T follicular helper cell (primary cell): ENCODE measurements at places on chromosomes 6 and 20.

GRCh38 chr6:64301307-64302236 lies 666.0 kb downstream of the PHF3 start:
- DNase-seq, result no peak

- DNase-seq, result no peak
Measured at GRCh38 chr6:82980086-82980485, 85.6 kb downstream of the UBE3D start.

DNA sequence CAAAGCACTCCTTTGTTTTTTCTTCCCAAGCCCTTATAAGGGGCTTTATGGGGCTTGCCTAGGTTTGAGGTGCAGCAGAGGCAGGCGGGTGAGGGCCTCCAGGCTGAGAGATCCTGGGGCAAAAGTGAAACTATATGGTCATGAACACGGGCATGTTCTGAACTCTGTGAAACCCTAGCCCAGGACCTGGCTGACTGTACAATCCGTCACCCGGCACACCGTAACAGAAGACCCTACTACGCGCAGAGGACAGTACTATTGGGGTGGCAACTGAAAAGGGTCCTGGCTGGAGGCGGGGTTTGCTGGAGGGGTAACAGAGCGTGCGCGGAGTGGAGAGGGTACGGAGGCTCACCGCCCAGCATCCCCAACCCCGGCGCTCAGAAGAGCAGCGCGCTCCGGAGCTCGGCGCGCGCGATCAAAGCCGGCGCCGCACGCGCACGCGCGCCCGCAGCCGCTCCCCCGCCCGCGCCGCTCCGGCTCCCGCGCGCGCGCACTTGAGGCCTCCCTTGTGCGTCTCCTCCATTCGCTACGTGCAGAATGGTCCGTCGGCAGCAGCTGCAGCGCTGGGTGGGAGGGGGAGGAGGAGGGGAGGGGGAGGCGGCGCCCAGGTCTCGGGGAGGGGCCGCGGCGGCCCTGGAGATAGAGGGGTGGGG lies 54.2 kb downstream of the MRPL14 start:
- DNase-seq, result peak; percentile 64

DNA sequence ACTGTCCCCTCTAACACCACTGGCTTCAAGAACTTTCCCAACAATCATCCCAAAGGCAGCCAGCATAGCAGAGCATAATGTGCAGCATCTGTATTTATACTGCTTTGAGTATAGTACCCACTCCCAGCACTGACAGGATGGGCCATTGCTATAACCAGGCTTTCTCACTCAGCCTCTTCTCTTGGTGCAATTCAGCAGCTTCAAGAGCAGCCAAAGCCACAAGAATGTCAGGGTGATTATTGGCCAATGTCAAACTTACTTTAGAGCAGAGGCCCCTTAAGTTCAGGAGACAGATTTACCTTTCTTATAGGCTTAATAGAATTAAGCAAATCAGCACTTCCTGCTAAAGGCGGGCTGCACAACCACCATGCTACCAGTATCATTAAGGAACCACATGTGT lies 232.4 kb upstream of the RSPO3 start:
- no peak for DNase-seq

DNA sequence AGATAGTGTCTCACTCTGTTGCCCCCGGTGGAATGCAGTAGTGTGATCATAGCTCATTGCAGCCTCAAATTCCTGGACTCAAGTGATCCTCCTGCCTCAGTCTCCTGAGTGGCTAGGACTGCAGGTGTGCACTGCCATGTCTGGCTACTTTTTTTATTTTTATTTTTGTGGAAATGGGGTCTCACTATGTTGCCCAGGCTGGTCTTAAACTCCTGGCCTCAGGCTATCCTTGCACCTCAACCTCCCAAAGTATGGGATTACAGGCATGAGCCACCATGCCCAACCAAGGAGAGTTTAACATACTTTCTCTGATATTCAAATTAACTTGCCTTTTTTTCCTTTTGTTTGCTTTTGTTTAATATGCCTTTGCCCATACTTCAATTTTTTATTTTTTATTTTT lies 10.4 kb upstream of the ACTR5 start:
- no peak for DNase-seq

DNA sequence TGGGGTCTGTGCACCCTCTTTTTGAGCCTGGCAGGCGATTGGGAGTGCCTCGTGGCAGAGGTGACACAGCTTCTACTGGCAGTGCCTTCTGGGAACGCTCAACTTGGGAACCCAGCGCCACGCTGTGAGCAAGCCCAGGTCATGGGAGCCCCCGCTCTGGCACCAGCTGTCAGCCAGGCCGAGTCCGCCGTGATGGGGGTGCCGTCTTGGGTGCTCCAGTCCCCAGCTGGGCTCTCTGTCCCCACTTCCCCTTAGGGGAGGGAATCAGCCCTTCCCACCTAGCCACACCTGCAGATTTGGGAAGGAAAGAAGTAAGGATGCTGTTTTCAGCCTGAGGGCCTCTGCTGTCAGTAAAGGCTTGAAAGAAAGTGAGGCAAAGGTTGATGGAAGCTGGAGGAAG lies 31.0 kb upstream of the NTSR1 start:
- no peak for DNase-seq

- DNase-seq, result no peak
Measured at GRCh38 chr6:45432977-45433376, 55.2 kb upstream of the SUPT3H start.

DNA sequence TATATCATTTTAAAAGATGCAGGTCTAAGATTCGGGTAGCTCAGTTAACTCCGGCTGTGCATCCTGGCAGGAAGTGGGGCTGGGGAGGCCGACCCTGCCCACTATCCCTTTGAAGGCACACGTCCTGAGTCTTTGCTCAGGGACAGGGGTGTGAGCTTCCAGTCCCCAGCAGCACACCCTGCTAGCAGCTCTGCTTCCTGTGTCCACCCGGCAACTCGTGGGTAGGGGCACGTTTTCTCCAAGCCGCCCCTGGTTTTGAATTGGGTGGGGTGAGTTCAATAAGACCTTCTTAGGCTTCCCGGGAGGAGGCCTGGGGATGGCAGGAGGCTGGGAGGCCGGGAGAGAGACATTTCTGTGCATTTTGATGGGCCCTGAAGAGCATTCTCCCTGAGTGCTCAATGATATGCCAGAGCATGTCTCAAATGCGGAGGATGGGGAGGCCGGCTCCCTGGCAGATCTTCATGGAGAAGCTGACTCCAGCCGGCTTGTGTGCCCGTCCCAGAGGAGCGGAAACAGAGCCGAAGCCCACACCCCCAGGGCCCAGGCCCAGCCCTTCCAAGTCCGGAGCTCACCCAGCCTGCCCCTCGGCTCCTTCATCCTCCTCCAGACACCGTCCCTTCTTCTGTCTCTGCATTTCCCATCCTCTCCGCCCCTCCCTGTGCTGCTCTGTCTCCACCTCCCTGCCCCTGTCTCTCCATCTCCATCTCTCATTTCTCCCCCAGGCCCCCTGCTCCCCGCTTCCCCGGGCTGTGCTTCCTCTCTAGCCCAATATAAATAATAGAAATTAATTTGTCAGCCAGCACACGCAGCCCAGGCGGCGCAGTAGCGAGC lies 36.3 kb upstream of the ZFAND3 start:
- DNase-seq, result no peak

DNA sequence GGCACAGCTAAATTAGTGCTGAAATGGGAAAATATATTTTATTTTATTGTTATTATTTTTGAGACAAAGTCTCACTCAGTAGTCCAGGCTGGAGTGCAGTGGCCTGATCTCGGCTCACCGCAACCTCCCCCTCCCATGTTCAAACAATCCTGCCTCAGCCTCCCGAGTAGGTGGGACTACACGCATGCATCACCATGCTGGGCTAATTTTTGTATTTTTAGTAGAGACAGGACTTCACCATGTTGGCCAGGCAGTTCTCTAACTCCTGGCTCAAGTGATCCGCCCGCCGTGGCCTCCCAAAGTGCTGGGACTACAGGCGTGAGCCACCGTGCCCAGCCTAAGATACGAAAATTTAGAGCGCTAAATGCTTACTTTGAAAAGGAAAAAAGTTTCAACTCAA lies 4.8 kb downstream of the RAB23 start:
- DNase-seq, result no peak

DNA sequence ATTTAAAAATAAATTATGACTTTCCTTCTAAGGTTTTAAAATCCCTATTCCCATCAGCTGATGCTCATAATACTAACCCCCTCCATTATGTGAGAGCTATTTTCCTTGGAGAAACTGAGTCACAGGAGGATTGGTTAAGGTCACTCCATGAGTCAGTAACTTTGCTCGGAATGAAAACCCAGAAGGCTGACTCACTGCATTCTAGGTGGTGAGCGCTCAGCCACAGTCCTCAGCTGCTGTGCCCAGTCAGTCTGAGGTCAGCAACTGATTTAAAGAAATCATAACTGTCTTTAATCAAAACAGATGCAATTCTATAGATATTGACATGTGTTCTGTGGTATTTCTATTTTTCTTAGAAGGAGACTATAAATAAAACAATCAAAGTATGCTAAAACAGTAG lies 359.2 kb downstream of the GJA1 start:
- DNase-seq, result no peak

GRCh38 chr6:45613656-45614055 lies 235.9 kb upstream of the SUPT3H start:
- no peak for DNase-seq

DNA sequence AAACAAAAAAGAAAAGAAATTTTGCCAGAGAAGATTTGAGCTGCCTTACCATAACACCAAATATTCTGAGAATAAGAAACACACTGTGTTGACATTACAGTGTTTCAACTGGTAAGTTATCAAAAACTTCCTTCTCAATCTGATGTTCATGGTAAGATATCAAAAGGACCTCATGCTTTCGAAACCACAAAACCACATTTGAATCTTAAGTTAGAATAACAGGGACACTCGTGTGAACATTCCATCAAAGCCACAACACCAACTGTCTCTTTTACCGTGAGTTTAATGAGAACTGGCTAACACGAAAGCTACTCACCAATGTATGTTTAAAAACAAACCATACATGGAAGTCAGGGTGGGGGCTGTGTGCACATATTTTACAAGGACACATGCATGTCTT lies 73.0 kb upstream of the OPRM1 start:
- DNase-seq, result no peak

- no peak for DNase-seq
Measured at GRCh38 chr6:12160326-12160725, 129.8 kb upstream of the EDN1 start.

DNA sequence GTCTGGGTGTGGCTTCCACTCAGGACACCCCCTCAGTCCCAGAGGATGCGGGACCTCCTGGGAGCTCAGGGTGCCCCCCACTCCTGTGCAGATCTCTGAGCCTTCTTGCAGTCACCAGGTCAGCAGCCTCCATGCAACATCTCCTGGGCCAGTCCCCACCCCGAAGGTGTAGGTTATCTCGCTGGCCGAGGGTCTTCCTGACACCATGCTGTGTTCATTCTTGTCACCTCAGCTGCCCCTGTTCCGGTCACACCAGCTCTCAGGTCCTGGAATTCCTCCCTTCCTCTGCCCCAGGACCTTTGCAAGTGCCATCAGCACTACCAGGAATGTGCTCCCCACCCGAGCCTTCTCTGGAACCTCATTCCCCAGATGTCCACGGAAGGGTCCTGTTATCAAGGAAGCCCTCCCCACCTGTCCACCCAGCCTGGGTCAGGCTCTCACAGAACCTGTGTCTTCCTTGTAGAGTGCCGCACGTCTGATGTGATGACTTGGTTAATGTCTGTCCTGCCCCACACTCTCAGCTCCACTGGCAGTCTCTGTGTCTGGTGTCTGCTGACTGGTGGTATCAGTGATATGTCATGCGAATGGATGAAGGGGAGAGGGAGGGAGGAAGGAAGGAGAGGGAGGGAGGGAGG lies 329.6 kb downstream of the TAF4 start:
- no peak for DNase-seq

- DNase-seq, result no peak
Measured at GRCh38 chr20:10356628-10357027, 77.4 kb downstream of the MKKS start.

DNA sequence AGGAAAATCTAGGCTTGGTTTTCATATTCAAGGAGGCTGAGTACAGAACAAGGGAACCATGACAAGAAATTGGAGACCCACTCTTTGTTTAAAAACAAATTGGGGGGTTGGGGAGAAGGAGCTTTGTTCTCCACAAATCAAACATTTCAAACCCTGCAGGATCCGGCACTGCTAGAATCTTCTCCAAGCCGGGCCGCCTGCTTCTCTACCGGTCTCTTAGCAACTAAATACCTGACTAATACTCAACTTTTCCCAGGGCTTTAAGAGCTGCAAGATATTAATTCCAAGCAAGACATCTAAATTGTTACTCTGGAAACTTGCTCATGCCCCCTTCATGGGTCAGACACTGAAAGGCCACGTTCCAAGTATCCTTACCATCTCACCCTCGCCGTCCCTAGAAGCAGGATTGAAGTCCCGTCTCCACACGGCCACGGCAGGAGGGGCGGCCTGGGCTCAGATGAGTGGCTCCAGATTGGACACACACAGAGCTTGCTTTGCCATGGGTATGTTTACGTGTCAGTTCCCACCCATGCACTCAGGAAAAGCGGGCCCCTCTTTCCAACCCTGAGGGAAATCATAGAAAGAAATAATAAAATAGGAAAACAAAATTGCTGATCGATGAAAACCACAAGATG lies 126.4 kb upstream of the CDH4 start:
- no peak for DNase-seq

DNA sequence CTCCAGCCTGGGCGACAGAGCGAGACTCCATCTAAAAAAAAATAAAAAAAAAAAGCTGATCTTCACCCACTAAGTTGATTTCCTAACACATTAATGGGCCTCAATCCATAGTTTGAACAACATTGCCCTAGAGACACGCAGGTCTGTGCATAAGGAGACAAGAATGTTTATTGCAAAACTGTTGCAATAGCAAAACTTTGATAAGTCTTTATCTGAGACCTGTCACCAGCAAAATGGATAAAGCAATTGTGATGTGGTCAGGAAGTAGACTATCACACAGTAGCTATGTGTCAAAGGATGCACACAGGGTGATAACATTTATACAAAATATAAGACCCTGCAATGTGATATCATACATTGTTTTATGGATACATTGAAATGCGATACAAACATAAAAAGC lies 4.2 kb upstream of the ITPR3 start:
- no peak for DNase-seq

DNA sequence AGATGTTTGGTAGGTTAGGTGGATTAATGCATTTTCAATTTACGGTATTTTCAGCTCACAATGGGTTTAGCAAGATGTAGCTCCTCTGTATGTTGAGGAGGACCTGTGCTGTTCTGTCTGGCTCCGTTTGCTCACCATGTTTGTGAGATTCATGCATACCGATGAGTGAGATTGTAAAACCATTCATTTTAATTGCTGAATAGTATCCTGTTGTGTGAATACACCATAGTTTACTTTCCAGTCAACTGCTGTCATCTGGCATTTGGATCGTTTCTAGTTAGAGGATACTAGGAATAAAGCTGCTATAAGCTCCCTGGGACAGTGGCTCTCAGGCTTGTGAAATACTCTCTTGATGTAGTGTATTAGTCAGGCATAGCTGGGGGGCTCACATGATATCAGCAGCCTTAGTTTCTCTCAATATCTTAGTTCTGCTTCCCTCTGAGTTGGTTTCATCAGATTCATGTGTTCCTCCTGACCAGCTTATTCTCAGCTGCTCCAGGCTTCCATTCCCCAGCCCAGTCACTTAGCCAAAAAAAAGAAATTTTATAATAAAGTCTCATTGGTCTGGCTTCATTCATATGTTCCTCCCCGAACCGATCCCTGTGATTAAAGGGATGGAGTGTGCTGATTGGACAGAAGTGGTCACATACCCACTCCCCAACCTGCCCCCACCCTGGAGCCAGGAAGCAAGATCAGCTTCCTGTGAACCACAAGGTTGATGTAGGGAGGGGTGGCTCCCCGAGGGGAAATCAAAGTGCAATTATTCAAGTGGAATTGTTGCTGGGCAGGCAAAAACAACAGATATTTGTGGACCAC lies 10.9 kb upstream of the B4GALT5 start:
- no peak for DNase-seq

GRCh38 chr6:11732036-11732631 lies 46.5 kb downstream of the ADTRP start:
- DNase-seq, result no peak

- no peak for DNase-seq
Measured at GRCh38 chr20:33097001-33097400, 17.6 kb downstream of the BPIFB4 start.
